ENCODE measurements at places on chromosomes 3 and 15.

DNA sequence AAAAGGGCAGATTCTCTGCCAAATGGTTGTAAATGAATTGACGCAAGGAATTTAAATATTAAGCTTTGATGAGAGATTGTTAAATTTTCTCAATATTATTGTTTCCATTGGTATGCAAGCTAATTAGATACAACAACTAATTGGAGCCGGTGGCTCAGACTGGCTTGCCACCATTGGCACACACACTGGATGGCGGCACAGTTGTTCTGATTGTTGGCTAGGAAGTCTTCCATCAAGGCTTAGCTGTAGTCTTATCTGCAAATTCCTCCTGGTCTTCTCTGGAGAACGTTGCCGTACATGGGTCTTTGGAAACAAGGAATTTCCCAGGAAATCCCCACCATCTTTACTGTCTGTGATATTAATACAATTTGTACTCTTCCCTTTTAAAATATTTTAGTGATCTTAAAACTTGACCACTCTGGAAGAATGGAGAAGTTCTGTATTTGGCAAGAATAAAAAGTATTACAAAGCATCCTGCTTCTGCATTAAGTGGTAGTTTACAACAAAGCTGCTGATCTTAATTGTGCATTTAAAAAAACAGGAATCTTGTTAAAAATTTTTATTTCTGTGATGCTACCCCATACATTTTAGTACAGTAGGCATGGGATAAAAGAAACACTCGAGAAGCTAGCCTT, 126.5 kb downstream of the UBE2E2 start:
- no peak for DNase-seq

GRCh38 chr3:43104660-43105595, 951 bp downstream of the POMGNT2 start:
- peak; percentile 14 for DNase-seq

DNA sequence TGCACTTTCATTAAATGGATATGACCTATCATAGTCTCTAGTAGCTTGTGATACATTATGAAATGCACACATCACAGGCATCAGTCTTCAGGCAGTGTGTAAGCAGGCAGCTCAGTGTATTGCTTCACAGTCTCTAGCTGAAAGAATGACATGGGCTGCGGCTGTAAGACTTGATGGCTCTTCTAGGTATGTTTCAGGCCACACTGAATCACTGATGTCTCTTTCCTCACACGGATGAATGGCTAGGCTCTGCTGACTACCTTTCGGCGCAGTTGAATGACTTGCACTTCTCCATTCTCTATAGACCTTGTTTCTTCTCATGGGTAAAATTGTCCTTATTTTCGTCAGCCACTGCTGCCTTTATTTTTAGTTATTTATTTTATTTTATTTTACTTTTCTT, 15.4 kb downstream of the APH1B start:
- no peak for DNase-seq

DNA sequence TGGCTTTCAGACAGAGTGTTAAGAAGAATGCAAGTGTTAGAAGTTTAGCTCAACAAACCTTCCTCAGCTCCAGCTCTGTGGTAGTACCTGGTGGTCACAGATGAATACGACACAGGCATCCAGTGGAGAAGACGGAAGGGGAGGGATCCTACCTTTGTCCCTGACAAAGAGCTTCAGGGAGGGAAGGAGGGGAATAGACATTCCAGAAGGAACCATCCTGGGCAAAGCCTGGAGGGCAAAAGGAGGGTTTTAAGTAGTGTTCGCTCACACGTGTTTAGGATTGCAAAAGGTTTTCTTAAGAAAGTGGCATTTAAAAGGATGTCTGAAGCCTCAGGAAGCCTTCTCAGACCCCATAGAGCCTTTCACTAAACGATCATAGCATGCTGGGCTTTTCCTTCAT, 2.8 kb downstream of the CHCHD4 start:
- DNase-seq = no peak

DNA sequence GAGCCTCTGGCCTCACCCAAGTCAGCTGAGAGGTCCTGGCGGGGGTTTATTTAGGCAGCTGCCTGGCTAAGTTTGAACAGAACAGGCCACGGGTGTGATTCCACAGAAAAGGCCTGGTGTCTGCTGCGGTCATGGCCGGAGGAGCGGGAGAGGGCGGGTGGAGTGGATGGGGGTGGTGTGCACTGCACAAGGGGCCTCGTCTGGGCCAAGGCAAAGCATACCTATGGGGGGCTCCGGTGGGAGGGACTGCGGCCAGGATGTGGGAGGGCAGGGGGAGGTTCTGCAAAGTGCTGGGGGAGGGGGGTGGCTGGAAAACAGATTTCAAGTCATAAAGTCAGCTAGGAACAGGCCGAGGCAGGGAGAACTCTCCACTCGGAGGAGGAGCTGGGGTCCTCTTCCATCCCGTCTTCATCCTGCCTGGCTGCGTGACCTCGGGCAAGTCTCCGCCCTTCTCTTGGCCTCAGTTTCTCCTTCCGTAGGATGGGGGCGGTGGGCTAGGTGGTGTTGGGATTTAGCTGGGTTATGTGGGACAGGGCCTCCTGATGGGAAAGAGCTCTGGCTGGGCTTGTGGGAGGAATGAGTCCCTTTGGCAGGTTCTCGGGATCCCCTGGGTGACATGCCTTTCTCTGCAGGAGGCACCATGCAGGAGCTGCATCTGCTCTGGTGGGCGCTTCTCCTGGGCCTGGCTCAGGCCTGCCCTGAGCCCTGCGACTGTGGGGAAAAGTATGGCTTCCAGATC, 878 bp downstream of the ISLR start:
- DNase-seq = peak; percentile 88

GRCh38 chr3:48345946-48346572, 12.6 kb upstream of the SPINK8 start:
- DNase-seq = peak; percentile 36

DNA sequence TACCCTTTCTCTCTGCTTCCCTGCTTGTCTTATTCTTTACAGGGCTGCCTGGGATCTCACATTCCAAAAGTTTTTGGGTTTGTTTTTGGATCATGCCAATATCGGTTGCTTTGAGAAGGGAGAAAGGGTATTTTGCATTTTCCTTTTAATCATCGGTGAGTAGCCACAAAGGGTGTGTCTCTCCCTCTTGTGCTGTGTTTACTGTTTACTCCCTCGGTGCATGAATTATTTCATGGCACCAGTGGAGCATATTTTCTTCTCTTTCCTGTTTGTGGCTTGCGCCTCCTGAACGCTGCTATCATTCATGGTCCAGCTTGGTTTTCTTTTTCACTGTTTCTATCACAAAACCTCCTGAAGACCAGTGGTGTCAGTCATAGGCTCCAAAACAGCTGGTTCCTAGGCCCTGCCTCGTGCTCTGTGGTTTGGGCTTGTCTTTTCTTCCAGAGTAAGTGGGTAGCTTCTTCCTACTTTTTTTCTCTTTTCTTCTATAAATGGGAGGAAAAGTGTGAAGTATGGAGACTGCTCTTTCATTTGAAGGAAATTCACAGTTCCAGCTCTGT, 54.9 kb downstream of the IGF1R start:
- peak; percentile 72 for DNase-seq

DNA sequence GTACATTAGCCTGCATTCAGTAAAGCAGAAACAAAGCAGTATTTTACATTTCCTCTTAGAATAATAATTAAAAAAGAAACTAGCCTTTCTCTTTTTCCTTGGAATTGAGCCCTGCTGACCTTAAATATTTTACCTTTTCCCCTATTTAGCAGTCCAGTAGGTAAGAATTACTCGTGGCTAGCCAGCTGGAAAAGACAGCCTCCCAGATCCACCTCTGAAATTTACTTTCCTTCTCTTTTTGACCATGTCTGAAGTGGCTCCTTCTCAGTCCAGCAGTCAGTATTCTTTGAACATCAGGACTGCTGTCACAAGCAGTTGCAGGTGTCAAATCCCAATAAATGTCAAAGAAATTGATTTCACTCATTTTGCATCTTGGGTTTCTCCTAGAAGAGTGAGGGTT, 311.5 kb upstream of the DCBLD2 start:
- no peak for DNase-seq
